C1 segment of cervical spinal cord (tissue), 14 donors: ENCODE measurements at places on chromosomes 2 and 18.

- DNase-seq, result no peak
Observed at GRCh38 chr2:495745-496275, 181.4 kb downstream of the TMEM18 start.

DNA sequence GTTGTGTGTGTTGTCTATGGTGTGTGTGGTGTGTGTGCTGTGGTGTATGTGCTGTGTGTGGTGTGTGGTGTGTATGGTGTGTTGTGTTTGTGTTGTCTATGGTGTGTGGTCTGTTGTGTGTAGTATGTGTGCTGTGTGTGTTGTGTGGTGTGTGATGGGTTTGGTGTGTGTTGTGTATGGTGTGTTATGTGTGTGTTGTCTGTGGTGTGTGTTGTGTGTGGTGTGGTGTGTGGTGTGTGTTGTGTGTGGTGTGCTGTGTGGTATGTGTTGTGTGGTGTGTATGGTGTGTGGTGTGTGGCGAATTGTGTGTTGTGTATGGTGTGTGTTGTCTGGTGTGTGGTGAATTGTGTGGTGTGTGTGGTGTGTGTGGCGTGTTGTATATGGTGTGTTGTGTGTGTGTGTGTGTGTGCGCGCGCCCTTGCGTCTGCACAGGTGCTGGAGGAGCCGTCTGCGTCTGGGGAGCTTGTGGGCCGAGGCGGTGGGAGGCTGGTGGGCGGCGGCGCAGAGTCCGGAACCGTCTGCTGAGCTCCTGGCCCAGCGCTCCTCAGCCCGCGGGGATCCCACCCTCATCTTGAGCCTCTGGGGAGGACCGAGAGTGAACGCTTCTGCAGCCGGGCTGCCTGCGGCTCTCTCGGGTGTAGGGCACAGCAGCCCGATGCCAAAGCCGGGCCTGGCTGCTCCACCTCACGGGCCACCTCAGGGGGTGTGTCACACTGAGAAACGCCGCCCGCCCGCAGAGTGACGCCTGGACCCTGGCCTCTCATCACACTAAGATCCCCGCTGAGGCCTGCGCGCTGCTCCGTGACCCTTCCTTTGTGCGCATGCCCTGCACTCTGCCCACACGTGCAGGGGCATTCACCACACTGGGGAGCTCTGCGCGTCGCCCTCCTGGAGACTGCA, 8.8 kb upstream of the ADI1 start:
- DNase-seq, result no peak

DNA sequence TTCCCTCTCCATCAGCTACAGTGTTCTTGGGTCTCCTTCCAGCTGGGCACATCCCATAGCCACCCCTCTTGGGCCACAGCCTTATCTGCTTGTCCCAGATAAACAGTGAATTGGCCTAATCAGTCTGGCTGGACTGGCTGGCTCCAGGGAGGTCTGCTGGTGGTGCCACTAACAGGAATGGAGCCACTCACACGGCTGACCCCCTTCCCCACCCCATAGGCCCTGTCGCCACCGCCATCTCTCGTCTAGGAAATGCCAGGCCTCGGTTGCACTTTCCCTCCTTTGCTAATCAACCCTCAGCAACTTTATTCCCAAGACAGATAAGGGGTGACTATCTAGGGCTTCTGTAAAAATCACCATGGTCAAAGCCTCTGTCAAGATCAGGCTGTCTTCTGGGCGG, 23.0 kb upstream of the TNP1 start:
- no peak for DNase-seq

DNA sequence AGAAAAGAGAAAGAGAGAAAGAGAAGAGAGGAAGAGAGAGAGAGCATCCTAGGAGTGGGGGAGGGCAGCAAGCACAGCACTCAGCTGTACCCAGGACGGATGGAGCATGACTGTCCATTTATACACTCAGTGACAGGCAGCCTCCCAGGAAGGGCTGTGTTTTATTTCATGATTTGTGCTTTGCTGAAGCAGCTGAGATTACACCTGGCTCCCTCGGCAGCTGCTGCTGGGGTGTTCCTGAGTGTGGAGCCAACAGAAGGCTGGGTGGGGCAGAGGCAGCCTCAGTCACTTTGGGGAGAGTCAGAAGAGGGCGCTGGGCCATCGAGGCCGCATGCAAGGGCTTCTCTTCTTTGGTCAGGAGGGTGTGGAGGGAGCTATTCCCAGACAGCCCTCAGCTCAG, 47.8 kb upstream of the TEX51 start:
- DNase-seq, result no peak

DNA sequence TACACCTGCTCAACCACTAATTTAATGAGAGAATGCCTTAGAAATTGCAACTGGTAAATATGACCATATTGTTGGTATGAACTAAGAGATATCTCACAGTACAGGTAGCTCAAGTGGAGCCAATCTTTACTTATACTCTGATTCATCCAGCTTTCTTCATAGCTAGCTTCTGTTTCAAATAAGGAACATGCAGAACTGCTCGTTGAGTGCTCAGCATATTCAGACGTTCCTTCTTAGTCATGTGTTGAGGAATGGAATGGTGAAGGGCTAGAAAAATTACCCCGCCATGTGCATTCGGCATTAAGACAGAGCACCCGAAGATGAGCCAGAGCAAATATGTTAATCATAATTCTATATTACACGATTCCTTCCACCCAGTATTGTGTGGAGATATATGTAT, 144.0 kb upstream of the VRK2 start:
- no peak for DNase-seq

DNA sequence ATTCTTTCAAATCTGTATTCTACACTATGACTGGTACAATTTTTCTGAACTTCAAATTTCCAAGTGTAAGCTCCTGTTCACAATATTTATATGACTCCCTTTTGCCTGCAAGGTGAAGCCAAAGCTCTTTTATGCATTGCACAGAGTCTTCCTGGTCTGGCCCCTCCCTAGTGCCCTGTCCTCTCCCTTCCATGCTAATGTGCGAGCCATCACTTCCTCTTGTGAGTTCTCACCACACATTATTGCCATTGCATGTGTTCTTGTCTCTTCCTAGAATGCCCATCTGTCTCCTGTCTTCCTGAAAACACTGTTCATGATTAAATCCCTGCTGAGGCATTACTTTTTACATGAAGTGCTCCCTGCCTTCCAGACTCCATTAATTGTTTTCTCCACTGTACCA, 169.9 kb downstream of the MC4R start:
- DNase-seq, result no peak

GRCh38 chr2:165899311-165899710, 54.3 kb downstream of the TTC21B start:
- DNase-seq, result no peak

DNA sequence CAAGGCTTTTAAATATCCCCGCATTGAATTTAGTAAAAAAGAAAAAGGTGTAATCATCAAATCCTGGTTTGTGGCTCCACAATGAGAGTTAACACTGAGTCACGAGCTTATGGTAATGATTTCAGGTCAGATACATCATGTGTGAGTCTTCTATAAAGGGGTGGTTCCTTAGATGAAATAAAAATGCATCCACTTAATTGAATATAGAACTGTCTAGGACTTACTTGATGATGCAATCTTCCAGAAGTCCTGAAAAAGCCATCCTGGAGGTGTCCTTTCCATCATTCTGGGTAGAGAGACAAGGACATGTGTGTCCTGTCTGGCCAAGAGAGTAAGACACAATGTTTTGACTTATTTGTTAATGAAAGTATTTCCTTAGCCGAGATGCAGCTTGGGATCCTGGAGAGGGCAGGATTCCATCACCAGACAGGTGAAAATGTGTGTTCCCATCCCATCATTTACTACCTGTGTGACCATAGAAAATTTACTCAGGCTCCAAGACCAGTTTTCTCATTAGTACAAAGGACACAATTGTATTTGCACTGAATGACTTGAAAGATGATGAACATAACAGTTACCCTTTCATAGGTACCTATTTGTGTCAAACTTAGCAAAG, 1539.8 kb upstream of the PIK3C3 start:
- no peak for DNase-seq

DNA sequence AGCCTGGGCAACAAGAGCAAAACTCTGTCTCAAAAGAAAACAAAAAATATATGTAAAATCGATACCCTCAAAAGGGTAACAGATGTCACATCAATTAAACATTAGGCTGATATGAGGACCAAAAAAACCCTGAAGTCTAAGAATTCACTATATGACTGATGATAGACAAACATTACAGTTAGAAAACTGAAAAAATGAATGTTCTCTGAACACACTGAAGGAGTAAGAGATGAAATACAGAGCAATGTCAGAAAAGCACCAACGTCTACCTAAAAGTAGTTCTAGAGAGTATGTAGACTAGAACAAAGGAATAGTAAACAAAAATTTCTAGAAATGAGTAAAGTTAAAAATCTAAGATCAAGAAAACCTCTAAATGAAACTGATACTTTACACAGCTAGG, 81.9 kb downstream of the SLC66A3 start:
- no peak for DNase-seq

- no peak for DNase-seq
Observed at GRCh38 chr18:7766346-7766745, 199.2 kb downstream of the PTPRM start.

GRCh38 chr2:30862054-30862651, 54.9 kb upstream of the CAPN13 start:
- DNase-seq, result peak; percentile 37

- DNase-seq, result peak; percentile 69
Observed at GRCh38 chr2:9474361-9475057, at the start of gene IAH1. Gene IAH1, plus strand, starts transcription at chr2:9474551. Its CDS starts 16 bp downstream, at chr2:9474567.

DNA sequence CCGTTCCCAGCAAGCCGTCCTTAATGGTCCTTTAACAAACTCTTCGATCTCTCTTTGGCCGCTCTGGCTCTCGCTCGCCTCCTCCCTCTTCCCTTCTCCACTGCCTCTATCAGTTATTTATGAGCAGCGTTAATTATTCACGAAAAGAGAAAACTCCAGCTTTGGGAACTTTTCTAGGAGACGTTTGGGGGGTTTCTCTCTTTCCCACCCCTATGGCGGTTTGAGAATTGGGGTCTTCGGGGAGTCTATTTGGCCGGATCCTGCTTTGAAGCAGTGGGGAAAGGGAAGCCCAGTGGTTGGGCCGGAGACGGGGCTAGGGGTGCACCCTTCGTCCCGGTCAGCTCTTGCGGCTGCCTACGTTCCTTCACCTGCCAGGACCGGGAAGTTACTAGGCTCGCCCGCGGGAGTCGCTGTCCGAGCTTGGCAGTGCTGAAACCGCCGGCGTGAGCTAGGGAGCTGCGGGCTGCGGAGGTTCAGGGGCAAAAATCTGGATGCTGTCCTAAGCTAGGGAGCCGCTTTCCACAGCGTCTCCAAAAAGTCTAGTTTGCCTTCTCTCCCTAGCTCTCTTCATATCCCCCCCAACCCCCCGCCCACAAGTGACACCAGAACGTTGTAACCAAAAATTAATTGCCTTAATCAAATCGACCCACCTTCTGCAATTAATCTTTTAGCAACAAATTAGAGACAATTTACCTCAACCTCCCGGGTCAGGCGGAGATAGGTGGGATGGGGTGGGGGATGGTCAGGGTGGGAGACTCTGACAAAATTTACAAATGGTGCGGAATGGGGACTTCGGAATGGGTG, 8.9 kb upstream of the SKOR2 start:
- no peak for DNase-seq

DNA sequence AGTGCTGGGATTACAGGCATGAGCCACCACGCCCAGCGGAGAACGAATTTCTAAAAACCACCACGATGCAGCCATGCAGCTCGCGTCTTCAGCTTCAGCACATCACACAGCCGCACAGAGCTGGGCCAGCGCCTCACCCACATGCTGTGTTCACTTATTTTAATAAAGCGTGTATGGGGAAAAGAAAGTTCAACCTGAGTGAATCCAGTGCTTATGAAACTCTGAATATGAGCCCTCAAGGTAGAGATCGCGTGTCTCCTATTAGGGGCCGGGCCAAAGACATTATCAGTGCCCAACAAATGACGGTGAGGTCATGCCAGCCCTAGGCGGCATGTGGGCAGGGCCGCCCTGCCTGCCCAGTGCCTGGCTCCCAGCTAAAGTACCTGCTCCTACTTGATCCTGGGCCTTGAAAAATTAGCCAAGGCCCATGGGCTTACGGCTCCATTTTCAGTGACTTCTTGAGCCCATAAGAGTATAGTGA, 44.3 kb downstream of the SPRED2 start:
- no peak for DNase-seq

- no peak for DNase-seq
Observed at GRCh38 chr2:12714391-12715221, 2.1 kb upstream of the TRIB2 start.

- DNase-seq, result no peak
Observed at GRCh38 chr2:65033178-65033577, 23.0 kb upstream of the CEP68 start.

- no peak for DNase-seq
Observed at GRCh38 chr18:6086731-6087130, 191.4 kb upstream of the TMEM200C start.

DNA sequence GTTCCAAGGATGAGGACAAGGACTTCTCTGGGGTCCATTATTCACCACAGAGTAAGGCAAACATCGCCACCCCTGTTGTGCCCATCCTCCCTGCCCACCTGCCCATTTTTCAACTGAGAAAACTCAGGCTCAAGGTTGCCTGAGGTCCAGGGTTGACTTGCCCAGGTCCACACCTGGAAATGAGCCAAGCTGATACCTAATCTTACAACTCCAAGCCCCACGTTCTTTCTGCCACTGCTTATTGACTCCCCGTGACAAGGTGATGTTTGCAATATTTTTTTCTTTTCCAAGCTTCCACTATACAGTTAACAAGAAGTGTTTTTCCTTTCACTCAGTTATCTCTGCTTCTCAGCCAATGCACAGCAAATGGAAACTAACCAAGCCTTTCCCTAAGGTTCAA, 39.0 kb downstream of the RNF152 start:
- no peak for DNase-seq

DNA sequence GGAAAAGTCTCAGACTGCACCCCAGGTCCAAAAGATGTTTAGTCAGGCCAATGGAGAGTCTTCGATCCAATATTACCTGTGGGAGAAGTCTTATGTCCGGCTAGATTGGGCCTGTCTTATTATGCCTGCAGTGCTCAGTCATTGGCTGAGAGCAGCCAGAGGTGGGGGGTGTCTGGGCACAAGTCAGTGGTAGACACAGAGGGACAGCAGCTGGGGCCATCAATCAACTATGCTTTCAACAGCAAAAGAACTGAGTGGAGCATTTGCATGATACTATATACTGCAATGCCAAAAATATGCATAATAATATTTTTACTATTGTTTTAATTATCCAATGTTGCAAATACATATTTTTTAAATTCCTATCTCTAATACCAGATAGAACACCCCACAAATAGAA, 298.6 kb upstream of the CDH20 start:
- no peak for DNase-seq
